LHCN-M2 (cell line): ENCODE measurements at places on chromosomes 2 and 18. TPM values are rescaled to one million over a fixed set of nuclear protein-coding genes. Genes with fewer than 3 reads are reported as not detected.

DNA sequence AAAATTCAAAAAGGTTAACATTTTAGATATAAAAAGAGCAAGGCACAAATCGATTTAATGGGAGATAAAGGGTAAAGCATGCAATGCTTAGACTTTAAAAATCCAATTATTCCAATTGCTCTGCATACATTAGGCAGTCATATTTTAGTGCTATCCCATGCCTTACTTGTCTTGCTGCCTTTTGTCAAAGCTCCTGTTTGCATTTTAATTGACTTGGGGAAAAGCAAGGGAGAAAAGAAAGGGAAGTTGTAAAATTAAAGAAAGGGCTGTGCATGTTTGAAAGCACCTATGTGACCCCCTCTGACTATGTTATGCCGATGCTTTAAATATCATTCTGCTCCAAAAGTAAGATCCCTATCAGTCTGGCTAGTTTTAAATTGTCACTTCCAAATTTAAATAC, 193.7 kb upstream of the VWC2L start:
- DNase-seq = no peak

DNA sequence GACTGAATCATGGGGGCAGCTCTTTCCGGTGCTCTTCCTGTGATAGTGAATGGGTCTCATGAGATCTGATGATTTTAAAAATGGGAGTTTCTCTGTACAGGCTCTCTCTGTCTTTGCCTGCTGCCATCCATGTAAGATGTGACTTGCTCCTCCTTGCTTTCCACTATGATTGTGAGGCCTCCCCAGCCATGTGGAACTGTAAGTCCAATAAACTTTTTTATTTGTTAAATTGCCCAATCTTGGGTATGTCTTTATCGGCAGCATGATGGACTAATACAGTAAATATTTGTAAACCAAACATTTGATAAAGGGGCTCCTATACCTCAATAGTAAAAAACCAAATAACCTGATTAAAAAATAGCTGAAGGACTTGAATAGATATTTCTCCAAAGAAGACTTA, 77.3 kb downstream of the INSIG2 start:
- DNase-seq = no peak

- no peak for DNase-seq
Observed at GRCh38 chr18:51448949-51449348, 251.5 kb upstream of the MEX3C start.

- DNase-seq = peak; percentile 82
Observed at GRCh38 chr2:53202063-53202462, 565.5 kb upstream of the CHAC2 start.

RHBDD1 gene
- total RNA-seq = 4.4 and 6.6 TPM in 2 replicates

FSHR gene
- total RNA-seq = not detected in 2 replicates
